ENCODE measurements at places on chromosomes 3 and 15. TPM values are rescaled to one million over a fixed set of nuclear protein-coding genes. Genes with fewer than 3 reads are reported as not detected.

DNA sequence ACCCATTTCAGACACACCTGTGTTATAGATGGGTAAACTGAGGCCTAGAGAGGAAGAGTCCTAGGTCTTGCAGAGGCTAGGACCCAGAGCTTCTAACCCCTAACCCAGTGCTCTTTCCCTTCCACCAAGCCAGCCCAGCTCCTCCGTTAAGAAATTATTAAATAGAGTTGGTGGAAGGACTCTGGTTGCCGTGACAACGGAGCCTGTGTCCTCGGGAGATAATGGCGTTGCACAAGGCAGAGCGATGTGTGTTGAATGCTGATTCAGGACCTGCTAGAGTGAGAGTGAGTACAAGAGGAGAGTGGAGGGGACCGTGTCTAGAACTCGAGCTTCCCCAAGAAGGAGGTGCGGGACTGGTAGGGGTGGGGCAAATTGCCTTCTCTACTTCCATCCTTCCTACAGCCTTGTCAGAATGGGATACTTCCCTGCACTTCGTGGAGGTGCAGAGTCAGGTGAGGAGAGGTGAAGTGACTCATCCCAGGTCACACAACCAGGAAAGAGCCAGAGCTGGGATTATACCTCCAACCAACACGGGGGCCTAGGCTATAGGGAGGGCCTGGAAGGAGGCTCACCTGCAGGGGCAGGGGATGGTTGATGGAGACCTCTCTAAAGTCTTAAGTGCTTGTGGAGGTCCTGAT lies 8.6 kb downstream of the SLC6A1 start:
- no peaks in the 10 kb centered on the region for H3K36me3 ChIP-seq
- H3K4me1 ChIP-seq = peaks cover 4% of the 10 kb centered on the region
- no peak for DNase-seq
- H3K4me3 ChIP-seq = no peak overlapping the region
- peaks cover 85% of the 10 kb centered on the region for H3K27me3 ChIP-seq
- no peak overlapping the region for H3K27ac ChIP-seq

- peaks cover 4% of the 10 kb centered on the region for H3K27me3 ChIP-seq
- H3K4me1 ChIP-seq = peaks cover under 1% of the 10 kb centered on the region
- H3K27ac ChIP-seq = no peak overlapping the region
- no peak overlapping the region for H3K4me3 ChIP-seq
- H3K36me3 ChIP-seq = no peaks in the 10 kb centered on the region
Measured at GRCh38 chr15:77014132-77015081, 19.5 kb downstream of the PSTPIP1 start.

DNA sequence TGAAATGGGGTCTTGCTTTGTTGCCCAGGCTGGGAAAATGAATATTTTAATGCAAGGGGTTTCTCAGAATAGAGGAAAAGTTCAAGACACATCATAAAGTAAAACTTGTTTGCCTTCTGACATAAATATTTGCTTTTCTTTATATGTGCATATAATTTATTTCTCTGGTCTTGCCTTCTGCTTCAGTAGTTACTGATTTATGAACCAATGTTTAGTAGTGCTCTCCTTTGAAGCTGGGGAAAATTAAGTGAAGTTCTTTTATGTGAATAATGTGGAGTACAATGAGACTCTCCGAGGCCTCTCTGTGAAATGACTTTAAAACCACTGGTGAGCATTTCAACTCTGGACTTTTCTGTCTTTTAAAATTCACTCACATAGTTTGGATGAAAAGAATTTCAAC lies 55.6 kb downstream of the MAGI1 start:
- no peak overlapping the region for H3K27ac ChIP-seq
- H3K36me3 ChIP-seq = peaks cover 3% of the 10 kb centered on the region
- H3K4me1 ChIP-seq = peaks cover 20% of the 10 kb centered on the region
- no peak overlapping the region for H3K4me3 ChIP-seq
- no peaks in the 10 kb centered on the region for H3K27me3 ChIP-seq

DNA sequence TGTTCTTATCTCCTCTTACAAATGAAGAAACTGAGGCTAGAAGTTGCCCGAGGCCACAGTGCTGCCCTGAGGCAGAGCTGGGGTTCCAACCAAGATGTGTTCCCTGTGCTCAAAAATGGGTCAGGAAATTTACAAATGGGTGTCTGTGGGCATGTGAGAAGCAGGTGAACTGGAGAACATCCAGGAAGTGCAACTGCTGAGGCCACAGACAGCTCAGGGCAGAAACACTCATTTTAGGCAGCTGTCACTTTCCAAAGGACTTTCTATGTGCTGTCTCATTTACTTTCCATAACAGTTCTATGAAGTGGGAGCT lies 47.2 kb upstream of the ATP2B2 start:
- DNase-seq = no peak
- peaks cover 20% of the 10 kb centered on the region for H3K27me3 ChIP-seq
- H3K36me3 ChIP-seq = no peaks in the 10 kb centered on the region

- no peaks in the 10 kb centered on the region for H3K27me3 ChIP-seq
- no peak for DNase-seq
- no peak overlapping the region for H3K4me3 ChIP-seq
- H3K36me3 ChIP-seq = no peaks in the 10 kb centered on the region
- H3K4me1 ChIP-seq = peaks cover 4% of the 10 kb centered on the region
Measured at GRCh38 chr3:38284756-38285150, 2.7 kb downstream of the SLC22A14 start.

GRCh38 chr3:58266577-58266976 lies 29.0 kb downstream of the ABHD6 start:
- peaks cover 10% of the 10 kb centered on the region for H3K36me3 ChIP-seq
- H3K27ac ChIP-seq = no peak overlapping the region
- no peaks in the 10 kb centered on the region for H3K4me1 ChIP-seq

DNA sequence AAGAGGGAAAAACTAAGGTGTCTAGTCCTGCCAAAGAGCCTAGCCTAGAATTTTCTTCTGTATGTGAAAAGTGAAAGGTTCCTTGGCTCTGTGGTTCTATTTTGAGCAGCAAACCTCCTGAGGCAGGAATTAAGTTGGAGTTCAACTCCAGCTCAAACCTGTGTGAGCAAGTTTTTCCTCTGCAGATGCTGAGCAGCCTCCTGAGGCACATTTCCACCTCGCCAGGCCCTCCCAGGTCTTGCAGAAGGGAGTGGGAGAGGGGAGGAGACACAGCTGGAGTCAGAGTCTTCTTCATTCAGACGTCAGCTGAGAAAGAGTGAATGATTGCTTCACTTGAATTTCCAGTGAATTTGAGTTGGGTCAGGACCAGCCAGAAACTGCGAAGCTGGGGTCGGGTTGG lies 69.5 kb upstream of the ETV5 start:
- no peak overlapping the region for H3K4me3 ChIP-seq
- peaks cover 4% of the 10 kb centered on the region for H3K4me1 ChIP-seq
- no peaks in the 10 kb centered on the region for H3K36me3 ChIP-seq
- no peak overlapping the region for H3K27ac ChIP-seq

DNA sequence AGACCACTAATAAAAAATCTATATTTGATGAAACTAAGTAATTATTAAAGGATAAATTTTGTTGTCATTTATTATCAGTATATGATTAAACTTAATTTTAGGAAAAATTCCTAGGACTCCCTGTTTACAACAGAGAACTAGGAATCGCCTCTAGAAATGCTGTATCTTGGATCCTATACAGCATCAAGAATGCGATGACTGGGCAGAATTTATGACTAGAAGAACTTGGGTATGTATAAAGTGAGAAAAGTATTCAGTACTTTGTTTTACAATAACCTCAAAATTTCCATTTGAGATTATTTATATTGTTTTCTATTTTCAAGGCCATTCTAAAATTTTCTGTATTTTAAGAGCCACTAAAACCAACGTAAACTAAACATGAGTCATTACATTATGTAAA lies 82.3 kb upstream of the AGTR1 start:
- no peaks in the 10 kb centered on the region for H3K27me3 ChIP-seq
- H3K27ac ChIP-seq = no peak overlapping the region
- H3K4me3 ChIP-seq = no peak overlapping the region
- no peaks in the 10 kb centered on the region for H3K36me3 ChIP-seq
- DNase-seq = no peak

DNA sequence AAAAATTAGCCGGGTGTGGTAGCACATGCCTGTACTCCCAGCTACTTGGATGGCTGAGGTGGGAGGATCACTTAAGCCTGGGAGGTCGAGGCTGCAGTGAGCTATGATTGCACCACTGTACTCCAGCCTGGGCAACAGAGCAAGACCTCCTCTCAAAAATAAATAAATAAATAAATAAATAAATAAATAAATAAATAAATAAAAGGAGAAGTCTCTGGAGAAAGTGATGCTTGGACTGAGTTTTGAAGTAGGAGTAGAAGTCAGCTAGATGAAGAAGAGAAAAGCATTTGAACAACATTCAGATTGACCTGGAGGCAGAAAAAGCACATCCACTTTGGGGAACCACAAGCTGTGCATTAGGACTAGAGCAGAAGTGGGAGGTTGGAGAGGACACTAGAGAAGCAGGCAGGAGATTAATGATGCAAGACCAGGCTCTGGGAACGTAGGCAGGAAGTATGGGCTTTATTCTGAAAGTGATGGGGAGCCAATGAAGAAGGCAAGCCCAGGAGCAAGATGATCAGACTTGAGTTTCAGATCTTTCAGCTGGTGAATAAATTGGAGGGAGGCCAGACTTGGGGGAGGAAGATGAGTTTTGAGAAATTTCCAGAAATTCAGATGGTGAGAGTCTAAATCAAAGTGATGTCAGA lies 48.7 kb downstream of the KLHL6 start:
- no peaks in the 10 kb centered on the region for H3K27me3 ChIP-seq
- peaks cover 4% of the 10 kb centered on the region for H3K4me1 ChIP-seq
- no peak for DNase-seq
- no peaks in the 10 kb centered on the region for H3K36me3 ChIP-seq

DNA sequence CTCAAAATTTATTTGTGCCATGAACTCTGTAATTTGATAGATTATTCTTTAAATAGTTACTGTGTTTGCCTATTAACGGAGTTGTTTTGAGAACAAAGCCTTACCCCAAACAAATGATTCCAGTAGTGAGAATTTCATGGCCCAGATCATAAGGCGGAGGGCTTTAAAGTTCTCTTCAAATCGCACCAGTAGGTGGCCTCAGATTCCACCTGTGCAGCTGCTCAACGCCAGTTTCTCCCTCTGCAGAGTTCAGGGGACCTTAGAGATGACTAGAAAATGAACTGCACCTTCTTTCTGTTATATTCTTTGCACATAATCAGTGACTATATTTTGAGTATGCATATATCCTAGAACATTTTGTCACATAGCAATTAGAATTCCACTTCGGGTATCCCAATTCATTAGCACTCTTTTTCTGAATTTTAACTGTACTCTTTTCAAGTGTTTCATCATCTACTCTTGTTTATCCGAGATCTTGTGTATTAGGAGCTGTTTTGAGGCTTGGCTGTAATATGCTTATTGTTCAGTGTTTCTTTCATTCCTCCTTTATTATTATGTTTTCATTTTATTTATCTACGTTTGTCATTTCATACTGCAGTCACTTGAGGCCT lies 232.6 kb upstream of the CHRM5 start:
- DNase-seq = no peak
- H3K27ac ChIP-seq = no peak overlapping the region
- H3K4me1 ChIP-seq = peaks cover 15% of the 10 kb centered on the region
- no peaks in the 10 kb centered on the region for H3K36me3 ChIP-seq
- peaks cover 9% of the 10 kb centered on the region for H3K27me3 ChIP-seq

DNA sequence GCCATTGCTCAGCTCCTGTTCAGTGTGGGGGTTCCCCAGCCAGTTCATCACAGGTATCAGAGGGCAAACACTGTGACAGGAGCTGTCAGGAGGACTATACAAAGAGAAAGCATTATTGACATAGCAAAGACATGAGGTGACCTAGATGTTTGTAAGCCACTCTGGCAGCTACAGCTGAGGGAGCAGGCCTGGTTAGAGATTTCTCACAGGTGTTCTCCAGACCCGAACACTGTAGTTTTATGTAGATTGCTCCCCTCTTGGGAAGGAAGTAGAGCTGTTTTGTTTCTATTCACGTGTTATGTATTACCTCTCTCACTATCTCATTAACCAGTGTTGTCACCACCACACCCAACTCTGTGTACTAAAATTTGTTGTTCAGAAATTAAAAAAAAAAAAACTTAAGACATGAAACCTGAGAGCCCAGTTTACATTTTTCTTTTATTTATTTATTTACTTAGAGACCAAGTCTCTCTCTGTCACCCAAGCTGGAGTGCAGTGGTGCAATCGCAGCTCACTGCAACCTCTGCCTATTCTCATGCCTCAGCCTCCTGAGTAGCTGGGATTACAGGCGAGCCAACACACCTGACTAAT lies 123.7 kb downstream of the RBPMS2 start:
- H3K4me1 ChIP-seq = peaks cover 12% of the 10 kb centered on the region
- H3K36me3 ChIP-seq = no peaks in the 10 kb centered on the region
- peak overlapping the region; percentile 34 for H3K4me3 ChIP-seq
- no peak for DNase-seq
- no peaks in the 10 kb centered on the region for H3K27me3 ChIP-seq
- peak overlapping the region; percentile 88 for H3K27ac ChIP-seq

DNA sequence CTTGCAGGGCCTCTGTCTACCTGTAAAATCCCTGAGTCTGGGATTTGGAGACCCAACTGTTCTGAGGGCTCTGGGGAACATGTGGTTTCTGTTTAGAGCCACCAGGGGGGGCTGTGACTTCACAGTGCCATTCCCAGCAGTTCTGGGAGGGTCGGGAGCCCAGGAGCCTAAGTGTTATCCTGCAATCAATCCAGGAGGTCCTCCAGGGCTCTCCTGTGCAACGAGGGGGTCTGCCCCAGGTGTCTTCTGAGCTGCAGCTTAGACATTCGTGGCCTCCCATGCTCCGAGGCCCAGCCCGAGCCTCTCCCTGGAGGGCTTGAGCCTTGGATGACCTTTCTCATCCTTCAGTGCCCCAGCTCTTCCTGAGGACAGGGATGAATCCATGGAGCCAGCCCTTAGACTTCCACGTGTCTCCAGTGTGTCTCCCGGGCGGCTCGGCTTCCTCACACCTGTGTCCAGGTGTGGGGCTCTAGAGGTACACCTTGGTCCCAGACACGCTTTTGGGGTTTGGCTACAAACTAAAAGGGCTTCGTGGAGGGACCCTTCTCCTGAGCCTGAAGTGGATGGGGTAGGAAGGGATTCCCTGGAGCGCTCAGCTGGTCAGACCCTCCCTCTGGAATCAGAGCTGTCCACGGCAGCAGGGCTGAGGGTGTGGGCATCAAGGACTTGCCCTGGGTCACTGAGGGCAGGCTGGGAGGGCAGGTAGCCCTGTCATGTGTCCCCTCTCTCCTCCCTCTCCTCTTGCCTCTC lies 20.3 kb upstream of the ABTB1 start:
- H3K4me3 ChIP-seq = no peak overlapping the region
- DNase-seq = no peak
- peaks cover 18% of the 10 kb centered on the region for H3K4me1 ChIP-seq
- no peaks in the 10 kb centered on the region for H3K36me3 ChIP-seq
- no peaks in the 10 kb centered on the region for H3K27me3 ChIP-seq

Gene HDC
- 0.14 TPM for total RNA-seq

Gene CASR
- 4.4 TPM for total RNA-seq

Gene MAP6D1
- 3.2 TPM for total RNA-seq

Gene KBTBD8
- total RNA-seq = 4.8 TPM

Gene BFSP2
- total RNA-seq = not detected

Gene ESYT3
- total RNA-seq = 2.0 TPM

Gene METTL6
- total RNA-seq = 19.3 TPM

Gene PLA2G4F
- total RNA-seq = 3.2 TPM

Gene FANCI
- 31.7 TPM for total RNA-seq

Gene TF
- total RNA-seq = 18.8 TPM
